ENCODE measurements at places on chromosomes 11 and 22. TPM values are rescaled to one million over a fixed set of nuclear protein-coding genes. Genes with fewer than 3 reads are reported as not detected.

GRCh38 chr11:108025387-108026080 is 16.8 kb downstream of the CUL5 start:
- no peak for DNase-seq

The TRPC6 gene
- total RNA-seq, result 0.48 TPM

DNA sequence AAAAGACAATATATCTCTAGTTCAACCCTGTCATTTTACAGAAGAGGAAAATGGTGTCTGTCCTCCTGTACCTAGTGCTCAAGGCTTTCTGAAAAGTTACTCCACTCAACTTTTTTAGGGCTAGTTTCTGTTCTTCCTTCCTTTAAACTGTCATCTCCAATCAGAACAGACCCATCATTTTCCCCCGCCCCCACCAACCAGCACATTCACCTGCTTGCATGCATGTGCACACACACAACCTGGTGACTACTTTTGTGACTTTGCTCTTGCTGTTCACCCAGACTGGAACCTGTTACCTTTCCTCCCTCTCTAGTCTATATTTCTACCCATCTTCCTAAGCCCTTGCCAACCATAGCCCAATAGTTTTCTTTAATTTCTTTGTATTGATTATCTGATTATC is 5.6 kb downstream of the FBXO7 start:
- DNase-seq, result no peak

- DNase-seq, result no peak
Measured at GRCh38 chr22:43236411-43237166, 49.7 kb upstream of the TTLL12 start.

DNA sequence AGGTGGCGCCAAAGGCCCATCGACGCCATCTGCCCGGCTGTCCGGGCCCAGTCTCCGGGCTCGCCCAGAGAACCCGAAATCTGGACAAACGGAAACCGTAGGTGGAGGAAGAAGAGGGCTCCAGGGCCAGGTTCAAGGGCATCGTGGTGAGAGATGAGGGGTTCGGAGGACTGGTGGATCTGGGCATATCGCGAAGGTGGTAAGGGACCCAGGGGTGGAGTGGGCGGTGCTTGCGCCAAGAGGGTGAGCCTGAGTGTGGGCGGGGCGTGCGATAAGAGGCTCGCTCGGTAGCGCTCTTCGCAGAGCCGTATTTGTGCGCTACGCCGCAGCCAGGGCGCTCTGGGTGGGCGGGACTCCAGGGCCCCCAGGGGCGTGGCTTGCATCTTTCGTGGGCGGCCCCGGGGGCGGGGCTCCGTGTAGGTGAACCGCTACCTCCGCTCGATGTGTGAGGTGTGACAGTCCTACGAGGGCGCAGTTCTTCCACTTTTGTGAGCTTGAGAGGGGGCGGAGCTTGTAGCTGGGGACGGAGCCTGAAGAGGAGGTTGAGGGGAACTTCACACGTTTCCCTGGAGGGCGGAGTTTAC is 4.8 kb downstream of the CD248 start:
- DNase-seq, result peak; percentile 90

- DNase-seq, result no peak
Measured at GRCh38 chr11:134883484-134883883, 471.4 kb upstream of the B3GAT1 start.

DNA sequence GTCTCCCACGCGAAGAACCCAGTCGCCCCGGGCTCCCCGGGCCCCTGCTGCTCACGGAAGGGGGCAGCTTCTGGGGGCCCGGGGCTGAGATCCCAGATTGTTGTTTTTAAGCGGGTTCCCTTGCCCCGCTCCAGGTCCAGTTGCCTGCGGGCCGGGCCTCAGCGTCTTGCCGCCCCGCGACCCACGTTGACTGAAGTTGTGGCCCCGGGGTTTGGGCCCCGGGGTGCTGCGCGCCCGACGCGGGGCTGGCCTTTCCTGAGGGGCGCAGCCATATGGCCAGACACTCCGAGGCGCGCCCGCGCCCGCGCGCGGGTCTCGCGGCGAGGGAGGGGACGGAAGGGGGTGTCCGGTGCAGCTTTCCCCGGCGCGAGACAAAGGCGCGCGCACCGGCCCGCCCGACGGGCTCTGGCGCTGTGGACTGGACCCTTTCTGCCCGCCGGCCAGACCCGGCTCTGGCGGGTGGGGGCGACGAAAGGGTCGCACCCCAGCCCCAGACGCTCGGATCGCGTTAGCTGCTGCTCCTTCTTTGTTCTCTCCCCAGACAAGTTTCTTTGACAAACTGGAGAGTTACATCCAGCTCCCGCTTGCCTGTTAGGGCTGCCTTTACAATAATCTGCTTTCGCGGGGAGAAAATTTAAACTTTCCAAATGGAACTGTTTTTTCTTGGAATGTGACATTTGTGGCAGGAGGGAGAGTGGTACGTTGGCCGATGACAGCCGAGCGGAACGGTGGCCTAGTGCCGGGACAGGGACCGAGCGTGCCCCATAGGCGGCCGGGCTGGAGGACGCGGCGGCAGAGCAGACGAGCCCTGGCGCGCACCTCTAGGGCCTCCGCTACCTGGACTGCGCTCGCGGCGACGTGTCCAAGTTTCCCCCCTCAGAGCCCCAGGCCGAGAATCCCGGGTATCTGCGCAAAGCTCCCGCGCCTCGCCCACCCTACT is 716 bp downstream of the AMOTL1 start:
- peak; percentile 73 for DNase-seq

DNA sequence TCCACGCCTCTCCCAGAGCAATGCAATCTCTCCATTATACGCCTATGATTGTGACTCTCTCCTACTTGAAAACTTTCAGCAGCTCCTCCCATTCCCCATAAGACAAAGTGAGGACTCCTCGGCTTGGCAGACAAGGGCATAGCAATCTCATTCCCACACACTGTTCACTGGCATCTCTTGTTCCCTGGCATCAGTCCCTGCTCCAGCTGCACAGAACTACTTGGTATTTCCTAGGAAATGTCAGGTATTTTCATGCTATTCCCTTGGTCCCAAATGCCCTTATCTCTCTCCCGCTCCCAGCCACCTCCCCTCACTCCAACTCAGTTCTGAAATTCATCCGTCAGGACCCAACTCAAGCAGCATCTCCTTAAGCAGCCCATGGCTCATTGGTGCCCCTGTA is 28.4 kb downstream of the TMPRSS5 start:
- DNase-seq, result no peak

- DNase-seq, result no peak
Measured at GRCh38 chr11:130177782-130178181, 18.2 kb downstream of the ST14 start.

DNA sequence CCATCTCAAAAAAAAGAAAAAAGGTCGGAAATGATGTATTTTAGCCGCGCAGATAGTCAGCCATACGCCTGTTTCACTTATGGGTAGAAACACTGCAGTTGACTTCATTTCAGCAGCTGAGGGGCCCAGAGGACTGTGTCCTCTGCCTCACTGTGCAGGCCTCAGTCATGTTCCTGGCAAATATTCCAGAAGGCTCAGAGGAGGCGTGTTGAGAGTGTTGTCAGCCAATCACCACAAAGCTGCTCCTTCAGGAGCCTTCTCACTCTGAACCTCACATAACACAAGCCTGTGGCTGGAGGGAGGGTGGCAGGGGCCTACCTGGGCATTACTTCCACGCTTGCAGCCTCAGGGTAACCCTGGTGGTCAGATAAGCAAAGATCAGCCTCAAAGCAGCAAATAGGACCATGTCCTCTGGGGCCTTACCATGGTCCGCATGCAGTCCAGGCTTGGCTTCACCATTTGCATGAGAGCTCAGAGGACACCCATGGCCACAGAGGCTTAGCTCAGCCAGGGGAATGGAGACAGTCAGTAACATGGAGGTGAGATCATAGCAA is 17.3 kb upstream of the TREH start:
- no peak for DNase-seq

Measured in type B pancreatic cell (in vitro differentiated cells).